Epithelial cell of prostate (primary cell): ENCODE measurements at places on chromosomes 11 and 22.
A peak's percentile ranks its signal among the peaks of the same experiment; 100 is the strongest.

GRCh38 chr22:37808294-37808657 lies 542 bp downstream of the GCAT start:
- DNase-seq, result no peak

GRCh38 chr22:23800297-23801237 lies 13.8 kb downstream of the SMARCB1 start:
- DNase-seq, result no peak

DNA sequence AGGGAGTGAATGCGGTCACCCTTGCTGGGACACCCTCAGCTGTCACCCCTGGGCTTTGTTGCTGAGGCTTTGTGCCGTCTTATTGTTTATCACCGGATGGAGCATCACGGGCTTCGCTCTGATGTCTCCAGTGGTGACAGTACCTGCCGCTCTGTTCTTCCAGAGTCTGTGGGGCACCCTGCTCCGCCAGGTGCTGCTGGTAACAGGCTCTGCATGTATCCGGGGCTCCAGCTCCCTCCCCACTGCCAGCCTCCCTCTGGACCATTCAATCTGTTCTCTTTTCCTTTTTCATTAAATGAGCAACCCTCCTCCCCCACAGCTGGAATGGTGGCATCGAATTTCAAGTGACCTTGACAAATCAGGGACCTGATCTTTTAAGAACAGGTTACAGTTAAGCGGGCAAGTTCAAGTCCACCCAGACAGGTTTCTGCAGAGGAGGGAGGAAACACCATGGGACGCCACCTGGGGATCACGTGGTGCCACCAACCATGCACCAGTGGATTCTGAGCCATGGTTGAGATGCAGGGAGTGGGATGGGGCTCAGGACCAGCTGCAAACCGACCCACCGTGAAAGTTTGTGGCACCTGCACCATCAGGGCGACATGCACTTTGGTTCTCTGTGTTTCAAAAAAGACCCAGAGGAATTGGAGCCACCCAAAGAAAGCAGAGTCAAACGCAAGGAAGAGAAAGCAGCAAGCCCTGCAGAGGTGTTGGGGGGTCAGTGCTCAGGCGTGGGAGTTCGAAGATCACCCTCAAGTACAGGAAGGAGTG lies 89.3 kb downstream of the BCR start:
- no peak for DNase-seq

GRCh38 chr22:24247564-24248344 lies 2.9 kb upstream of the GGT5 start:
- DNase-seq, result peak; percentile 22

- no peak for DNase-seq
Observed at GRCh38 chr11:1751999-1752906, 1.9 kb upstream of the IFITM10 start.

DNA sequence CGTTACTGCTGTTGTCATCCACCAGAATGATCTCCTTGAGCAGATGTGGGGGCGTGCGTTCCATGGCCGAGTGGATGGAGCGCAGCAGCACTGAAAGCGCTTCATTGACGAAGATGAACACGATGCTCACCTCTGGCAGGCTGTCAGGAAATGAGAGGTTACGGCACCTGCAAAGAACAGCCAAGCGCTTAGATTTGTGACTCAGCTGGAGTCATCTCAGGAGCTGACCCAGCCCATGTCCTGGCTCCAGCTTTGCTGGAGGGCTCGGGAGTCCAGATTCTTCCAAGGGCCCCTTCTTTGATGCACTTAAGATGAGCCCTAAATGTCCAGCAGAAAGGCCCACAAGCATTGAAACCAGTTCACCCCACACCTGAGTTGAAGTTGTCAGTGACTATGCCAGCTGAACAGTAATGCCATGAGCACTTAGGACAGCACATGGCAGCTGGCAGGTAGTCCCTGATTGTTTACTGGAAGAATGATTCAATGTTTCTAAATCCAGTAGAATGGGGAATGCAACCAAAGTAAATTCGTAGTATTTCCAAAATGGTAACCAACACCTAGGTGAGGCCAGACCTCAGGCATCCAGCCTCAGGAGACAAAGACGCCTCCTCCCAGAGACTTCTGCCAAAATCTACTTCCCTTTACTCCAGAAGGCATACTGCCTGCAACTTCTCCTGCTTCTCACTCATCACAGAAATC lies 79.7 kb upstream of the CSNK2A3 start:
- no peak for DNase-seq

DNA sequence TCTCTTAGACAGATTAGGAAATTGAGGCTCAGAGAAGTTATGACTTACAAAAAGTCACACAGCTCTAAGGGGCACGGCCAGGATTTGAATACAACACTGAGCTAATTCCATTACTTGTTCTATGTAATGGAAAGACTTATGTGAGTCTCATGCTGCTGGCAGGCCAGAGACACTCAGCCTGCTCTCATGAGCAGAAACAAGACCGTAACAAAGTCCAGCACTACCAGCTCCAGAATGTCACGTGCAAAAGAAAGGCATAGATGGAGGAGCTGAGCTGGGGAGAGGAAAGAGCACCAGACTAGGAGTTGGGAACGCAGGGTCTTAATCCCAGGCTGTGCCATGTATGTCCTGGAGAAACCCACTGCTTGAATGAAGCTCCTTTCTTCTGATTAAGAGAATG lies 1.8 kb downstream of the CHRDL2 start:
- DNase-seq, result no peak

- no peak for DNase-seq
Observed at GRCh38 chr11:68481579-68482240, 21.2 kb downstream of the PPP6R3 start.

GRCh38 chr11:125343086-125343717 lies 152.9 kb downstream of the FEZ1 start:
- no peak for DNase-seq

GRCh38 chr22:45227645-45228400 lies 12.9 kb downstream of the KIAA0930 start:
- no peak for DNase-seq

- DNase-seq, result no peak
Observed at GRCh38 chr22:39188809-39189208, 36.3 kb upstream of the CBX7 start.

DNA sequence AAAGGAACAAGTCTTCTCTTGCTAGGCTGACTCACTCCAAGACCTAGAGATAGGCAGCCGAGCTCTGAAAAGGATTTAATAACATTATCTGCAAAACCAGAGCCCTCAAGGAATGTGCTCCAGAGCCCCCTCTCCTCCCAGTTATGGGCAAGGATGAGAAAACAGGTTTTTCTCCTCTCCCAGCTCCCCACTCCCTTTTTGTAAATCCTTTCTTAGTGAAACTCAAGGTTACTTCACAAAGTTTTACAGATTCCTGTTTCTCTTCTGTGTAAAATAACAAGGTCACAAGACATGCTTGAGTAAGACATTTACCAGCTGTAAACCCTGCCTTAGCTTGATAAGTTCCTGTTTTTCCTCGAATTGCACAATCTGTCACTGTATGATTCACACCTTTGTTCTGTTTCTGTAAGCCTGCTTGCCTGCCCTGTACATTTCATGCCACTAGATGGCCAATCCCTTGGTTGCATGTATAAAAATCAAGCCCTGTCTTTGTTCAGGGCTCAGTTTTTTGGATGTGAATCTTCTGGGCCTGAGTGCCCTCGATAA lies 489.4 kb downstream of the KCNA4 start:
- DNase-seq, result peak; percentile 84

DNA sequence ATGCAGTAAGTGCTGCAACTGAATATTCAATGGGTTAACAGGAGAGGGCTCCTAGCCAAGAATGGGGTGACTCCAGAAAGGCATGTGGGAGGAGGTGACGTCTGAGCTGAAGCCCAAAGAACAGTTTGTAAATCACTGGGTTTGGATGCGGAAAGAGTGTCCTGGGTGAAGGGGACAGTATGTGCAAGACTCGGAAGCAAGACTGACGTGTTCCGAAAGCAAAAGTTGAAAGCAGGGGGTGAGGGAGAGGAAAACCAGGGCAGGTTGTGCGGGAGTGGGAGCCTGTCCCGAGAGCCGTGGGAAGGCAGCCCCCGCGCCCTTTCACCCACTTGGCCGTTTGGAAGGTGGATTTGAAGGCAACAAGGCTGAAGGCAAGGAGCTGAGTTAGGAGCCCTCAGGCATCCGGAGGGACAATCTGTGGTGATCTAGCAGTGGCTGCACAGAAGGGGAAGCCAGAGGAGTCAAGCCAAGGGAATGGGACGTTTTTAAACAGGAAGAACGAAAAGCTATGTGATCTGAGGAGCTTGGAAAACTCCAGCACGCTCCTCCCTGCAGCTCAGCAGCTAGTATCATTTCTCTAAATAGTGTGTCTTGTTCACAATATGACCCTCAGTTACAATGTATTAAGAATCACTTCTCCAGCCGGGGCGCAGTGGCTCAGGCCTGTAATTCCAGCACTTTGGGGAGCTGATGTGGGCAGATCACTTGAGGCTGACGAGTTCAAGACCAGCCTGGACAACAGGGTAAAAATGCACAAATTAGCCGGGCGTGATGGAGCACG lies 7.7 kb downstream of the SLC25A18 start:
- no peak for DNase-seq

DNA sequence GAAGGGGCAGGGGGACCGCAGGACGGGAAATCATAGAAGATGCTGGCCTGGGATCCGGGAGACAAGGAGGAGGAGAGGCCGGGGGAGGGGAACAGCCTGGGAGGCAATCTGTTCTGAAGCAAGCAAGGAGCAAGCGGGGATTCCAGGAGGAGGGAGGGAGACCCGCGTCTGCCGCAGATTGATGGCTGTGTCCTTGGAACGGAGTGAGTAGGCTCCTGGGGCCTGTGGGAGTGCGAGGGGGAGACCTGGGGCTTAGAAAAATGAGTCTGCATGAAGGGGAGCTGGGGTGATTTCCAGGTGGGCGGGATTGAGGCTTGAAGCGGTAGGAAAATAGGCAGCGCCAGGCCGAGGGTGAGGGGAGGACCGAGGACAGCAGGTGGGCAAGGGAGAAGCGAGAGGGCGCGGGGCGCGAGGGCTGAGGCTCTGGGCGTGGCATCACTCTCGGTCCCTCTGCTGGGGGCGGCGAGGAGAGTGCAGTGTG lies 1.6 kb upstream of the LRRC55 start:
- DNase-seq, result no peak

- no peak for DNase-seq
Observed at GRCh38 chr11:91257667-91258066, 967.0 kb upstream of the FAT3 start.

- DNase-seq, result no peak
Observed at GRCh38 chr22:20299746-20300136, 20.1 kb downstream of the DGCR6L start.

DNA sequence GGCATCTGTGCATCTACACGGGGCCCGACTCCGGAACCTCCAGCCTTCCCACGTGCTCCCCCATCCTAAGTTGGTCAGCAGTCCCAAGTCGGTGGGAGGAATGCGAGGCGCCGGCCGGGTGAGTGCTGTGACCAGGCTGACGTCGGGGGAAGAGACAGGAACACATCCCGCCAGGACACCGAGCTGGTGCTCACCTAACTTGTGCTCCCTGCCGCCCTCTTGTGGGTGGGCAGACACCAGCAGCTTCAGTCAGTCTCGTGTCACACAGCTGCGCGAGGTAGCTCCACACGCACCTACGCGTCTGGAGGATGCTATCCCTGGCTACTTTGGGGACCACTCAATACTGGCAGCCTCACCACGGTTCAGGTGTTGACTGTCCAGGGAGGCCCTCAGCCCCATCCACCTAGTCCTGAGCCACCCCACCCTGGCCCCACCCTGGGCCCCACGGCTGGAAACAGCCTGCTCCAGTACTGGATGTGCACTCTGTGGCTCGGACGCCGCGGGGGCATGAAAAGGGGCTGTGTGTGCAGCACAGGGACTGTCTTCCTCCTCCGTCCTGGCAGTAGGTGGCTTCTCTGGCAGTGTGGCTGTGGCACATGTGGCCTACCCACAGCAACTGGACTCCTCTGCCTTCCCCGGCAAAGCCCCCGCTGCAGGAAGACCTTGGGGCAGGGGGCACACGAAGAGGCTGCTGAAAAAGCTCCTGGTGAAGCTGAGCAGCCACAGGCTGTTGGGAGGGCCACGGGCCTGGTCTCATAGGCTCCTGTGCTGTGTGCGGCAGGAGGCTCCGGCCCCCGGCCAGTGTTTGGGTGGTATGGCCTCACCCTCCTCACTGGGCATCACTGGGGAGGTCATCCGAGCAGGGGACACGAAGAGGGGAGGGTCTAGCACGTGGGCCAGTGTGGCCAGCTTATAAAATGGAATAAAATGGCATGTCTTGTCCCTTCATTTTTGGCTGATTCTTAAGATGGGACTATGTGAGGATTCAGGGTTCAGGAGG lies 11.2 kb upstream of the BID start:
- no peak for DNase-seq

DNA sequence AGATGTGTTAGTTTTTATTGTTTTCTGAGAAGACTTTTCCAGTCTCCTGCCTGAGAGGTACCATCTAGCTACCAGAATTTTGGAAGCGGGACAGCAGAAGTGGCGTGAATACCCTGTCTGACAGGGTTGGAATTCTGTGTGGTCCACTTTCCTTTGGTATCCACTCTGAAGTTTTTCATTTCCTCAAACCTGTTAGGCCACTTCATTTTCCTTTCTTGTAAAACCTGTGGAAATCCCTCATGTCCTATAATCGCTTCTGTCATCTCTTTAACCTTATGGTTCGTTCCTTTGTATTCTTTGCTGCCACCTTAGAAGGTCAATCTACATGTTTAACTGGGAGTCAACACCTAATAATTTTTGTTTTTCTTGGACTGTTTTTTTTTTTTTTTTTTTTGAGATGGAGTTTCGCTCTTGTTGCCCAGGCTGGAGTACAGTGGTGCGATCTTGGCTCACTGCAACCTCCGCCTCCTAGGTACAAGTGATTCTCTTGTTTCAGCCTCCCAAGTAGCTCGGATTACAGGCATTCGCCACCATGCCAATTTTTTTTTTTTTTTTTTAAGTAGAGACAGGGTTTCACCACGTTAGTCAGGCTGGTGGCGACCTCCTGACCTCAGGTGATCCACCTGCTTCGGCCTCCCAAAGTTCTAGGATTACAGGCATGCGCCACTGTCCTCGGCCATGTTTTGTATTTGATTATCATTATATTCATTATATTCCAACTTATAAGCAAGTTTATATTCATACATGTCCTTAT lies 7.1 kb downstream of the SFI1 start:
- no peak for DNase-seq

DNA sequence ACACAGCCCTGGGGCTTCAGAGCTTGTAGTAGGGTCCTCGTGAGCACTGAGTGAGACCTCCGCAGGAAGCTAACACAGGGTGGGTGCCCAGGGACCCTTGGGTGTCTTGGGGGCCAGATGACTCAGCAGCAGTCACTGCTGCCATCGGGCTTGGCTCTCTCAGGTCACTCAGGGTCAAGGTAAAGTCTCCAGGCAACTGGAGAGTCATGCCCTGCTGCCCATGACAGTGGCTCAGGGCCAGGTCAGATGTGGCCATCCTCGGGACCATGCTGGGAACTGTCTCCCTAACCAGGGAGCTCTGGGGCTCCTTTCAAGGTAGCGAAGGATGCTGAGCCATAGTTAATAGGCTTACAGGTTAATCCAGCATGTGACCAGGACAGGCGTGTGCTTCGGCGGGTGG lies 44.4 kb upstream of the SLC22A12 start:
- no peak for DNase-seq

GRCh38 chr22:27110665-27111451 lies 453.5 kb downstream of the MIAT start:
- DNase-seq, result no peak
